Muscle of leg (tissue), 16 donors: ENCODE measurements at places on chromosomes 11 and 22. TPM values are rescaled to one million over a fixed set of nuclear protein-coding genes. Genes with fewer than 3 reads are reported as not detected.
A peak's percentile ranks its signal among the peaks of the same experiment; 100 is the strongest.

RAC2 gene
- polyA plus RNA-seq = 8.9 TPM

GRCh38 chr11:70341881-70342429 lies 56.4 kb upstream of the CTTN start:
- no peak overlapping the region for H3K4me3 ChIP-seq
- peaks cover 64% of the 10 kb centered on the region for H3K36me3 ChIP-seq

GRCh38 chr11:45899448-45900174 lies 7.5 kb downstream of the FREY1 start:
- peaks cover 30% of the 10 kb centered on the region for H3K36me3 ChIP-seq
- peak overlapping the region; percentile 80 for H3K27ac ChIP-seq
- H3K27me3 ChIP-seq = peaks cover 10% of the 10 kb centered on the region
- peaks cover 67% of the 10 kb centered on the region for H3K4me1 ChIP-seq

DNA sequence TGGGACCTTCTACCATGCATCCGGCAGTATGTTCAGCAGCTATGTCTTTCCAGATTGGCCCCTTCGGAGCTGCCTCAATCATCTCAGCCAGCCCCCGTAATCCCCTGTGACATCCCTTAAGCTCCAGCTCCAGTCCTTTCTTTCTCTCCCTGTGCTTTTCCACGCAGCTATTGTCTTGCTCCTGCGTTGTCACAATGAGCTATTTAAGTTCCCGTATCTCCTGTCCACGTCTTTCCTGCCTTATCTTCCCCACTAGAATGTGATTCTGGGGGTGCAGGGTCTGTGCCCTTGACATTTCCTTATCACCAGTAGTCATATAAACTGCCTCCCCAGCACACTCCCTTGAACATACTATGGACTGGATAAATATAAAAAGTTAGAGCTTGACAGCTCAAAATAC lies 5.1 kb upstream of the ETS1 start:
- H3K4me3 ChIP-seq = no peak overlapping the region
- DNase-seq = no peak
- peaks cover 1% of the 10 kb centered on the region for H3K4me1 ChIP-seq
- H3K27ac ChIP-seq = no peak overlapping the region
- peaks cover 18% of the 10 kb centered on the region for H3K27me3 ChIP-seq

VSTM5 gene
- polyA plus RNA-seq = 0.16 TPM

DNA sequence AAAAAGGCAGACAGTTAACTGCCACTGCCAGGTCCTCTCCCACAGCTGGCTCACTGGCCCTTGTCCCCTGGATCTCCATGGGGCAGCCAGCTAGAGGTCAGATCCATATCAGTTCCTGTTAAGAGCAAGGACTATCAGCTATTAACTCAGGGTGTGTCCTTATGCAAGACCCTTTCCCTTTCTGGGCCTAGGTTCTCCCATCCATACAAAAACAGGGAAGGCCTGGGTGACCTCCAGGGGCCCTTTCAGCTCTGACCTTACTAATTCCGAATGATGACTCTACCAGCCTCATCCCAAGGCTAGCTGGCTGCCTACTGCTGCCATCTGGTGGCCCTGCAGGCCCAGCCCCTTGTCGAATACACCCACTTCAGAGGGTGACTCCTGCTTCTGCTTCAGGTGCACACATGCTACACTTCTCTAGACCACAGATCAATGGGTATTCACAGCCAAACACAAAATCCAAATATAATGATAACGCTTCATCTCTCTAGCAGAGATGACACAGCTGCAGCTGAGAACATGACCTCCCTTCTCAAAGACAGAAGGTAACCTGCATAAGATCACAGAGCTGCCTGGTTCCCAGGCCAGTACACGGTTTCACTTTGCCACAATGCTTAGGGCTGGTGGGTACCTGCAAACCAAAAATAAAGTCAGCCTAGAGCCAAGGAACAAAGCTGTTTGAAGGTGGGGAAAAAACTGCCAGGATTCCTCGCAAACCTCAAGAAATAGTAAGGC lies 34.1 kb downstream of the SERGEF start:
- no peaks in the 10 kb centered on the region for H3K27me3 ChIP-seq
- H3K4me3 ChIP-seq = no peak overlapping the region
- peak; percentile 40 for DNase-seq

APOA1 gene
- 3.2 TPM for polyA plus RNA-seq

- H3K27me3 ChIP-seq = peaks cover 21% of the 10 kb centered on the region
- H3K36me3 ChIP-seq = no peaks in the 10 kb centered on the region
- no peak overlapping the region for H3K27ac ChIP-seq
- DNase-seq = no peak
- peaks cover 9% of the 10 kb centered on the region for H3K4me1 ChIP-seq
These were observed 491.1 kb downstream of the OPCML start for GRCh38 chr11:133041181-133041580.

PIH1D2 gene
- 1.4 TPM for polyA plus RNA-seq

BIK gene
- polyA plus RNA-seq = not detected

DNA sequence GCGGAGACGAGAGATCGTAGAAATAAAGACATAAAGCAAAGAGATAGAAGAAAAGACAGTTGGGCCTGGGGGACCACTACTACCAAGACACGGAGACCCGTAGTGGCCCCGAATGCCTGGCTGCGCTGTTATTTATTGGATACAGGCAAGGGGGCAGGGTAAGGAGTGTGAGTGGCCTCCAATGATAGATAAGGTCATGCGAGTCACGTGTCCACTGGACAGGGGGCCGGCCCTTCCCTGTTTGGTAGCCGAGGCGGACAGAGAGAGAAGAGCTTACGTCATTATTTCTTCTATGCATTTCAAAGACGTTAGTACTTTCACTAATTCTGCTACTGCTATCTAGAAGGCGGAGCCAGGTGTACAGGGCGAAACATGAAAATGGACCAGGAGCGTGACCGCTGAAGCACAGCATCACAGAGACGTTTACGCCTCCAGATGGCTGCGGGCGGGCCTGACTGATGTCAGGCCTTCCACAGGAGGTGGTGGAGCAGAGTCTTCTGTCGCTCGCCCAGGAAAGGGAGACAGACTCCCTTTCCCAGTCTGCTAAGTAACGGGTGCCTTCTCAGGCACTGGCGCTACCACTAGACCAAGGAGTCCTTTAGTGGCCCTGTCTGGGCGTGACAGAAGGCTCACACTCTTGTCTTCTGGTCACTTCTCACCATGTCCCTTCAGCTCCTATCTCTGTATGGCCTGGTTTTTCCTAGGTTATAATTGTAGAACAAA lies 24.8 kb downstream of the PPP6R2 start:
- H3K27me3 ChIP-seq = no peaks in the 10 kb centered on the region
- peaks cover 13% of the 10 kb centered on the region for H3K36me3 ChIP-seq
- DNase-seq = no peak
- no peak overlapping the region for H3K4me3 ChIP-seq
- no peak overlapping the region for H3K27ac ChIP-seq
- H3K4me1 ChIP-seq = no peaks in the 10 kb centered on the region

- H3K36me3 ChIP-seq = peaks cover 88% of the 10 kb centered on the region
- no peaks in the 10 kb centered on the region for H3K4me1 ChIP-seq
- no peak overlapping the region for H3K27ac ChIP-seq
- H3K27me3 ChIP-seq = no peaks in the 10 kb centered on the region
- no peak for DNase-seq
These were observed 14.1 kb downstream of the DERL3 start for GRCh38 chr22:23824476-23825245.

CBY1 gene
- polyA plus RNA-seq = 43.7 TPM

GRCh38 chr11:69486056-69486772 lies 4.8 kb downstream of the LINC01488 start:
- no peak overlapping the region for H3K4me3 ChIP-seq
- no peaks in the 10 kb centered on the region for H3K36me3 ChIP-seq
- DNase-seq = no peak
- peak overlapping the region; percentile 21 for H3K27ac ChIP-seq
- H3K27me3 ChIP-seq = peaks cover under 1% of the 10 kb centered on the region

DNA sequence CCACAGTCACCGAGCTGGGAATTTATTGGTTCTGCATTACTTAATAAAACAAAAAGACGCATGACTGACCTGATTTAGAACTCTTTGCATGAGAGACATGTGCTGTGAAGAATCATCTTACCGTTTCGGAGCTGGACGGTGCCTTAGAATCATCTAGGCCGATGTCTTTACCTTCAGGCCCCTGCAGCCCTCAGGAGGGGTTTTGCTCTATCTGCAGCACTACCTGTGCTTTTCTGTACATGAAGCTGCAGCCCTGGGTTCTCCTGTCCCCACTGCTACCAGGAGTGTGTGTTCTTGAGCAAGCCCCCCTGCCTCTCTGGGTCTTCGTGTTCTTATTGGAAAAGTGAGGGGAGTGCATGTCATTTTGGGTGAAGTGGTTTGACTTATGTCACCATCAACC lies 94.0 kb upstream of the OR4B1 start:
- no peaks in the 10 kb centered on the region for H3K36me3 ChIP-seq
- no peaks in the 10 kb centered on the region for H3K27me3 ChIP-seq
- H3K27ac ChIP-seq = no peak overlapping the region
- H3K4me1 ChIP-seq = no peaks in the 10 kb centered on the region
- DNase-seq = no peak

CCDC89 gene
- polyA plus RNA-seq = 1.9 TPM

DNA sequence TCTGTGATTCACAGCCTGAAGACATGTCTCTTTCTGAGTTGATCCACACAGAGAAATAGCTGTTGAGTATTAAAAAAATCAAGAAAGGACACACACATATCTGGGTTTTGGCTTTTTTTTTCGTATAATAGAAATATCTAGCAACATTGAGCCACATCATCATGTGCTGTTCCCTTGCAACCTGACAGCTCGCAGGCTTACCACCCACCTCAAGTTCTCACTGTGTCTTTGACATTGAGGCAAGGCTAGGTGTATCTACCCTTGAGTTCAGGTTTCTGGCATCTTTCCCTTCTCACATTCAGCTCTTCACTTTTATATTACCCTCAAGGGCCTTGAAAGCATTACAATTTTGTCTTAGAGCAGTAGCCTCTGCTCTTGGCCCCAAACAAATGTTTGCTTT lies 490.3 kb upstream of the KIRREL3 start:
- no peak overlapping the region for H3K4me3 ChIP-seq
- H3K36me3 ChIP-seq = no peaks in the 10 kb centered on the region
- DNase-seq = no peak
- H3K27ac ChIP-seq = no peak overlapping the region
- no peaks in the 10 kb centered on the region for H3K4me1 ChIP-seq
- H3K27me3 ChIP-seq = no peaks in the 10 kb centered on the region

- H3K36me3 ChIP-seq = no peaks in the 10 kb centered on the region
- no peaks in the 10 kb centered on the region for H3K27me3 ChIP-seq
- H3K4me3 ChIP-seq = no peak overlapping the region
- no peak for DNase-seq
These were observed 35.1 kb upstream of the CYP2R1 start for GRCh38 chr11:14927146-14927545.

DNA sequence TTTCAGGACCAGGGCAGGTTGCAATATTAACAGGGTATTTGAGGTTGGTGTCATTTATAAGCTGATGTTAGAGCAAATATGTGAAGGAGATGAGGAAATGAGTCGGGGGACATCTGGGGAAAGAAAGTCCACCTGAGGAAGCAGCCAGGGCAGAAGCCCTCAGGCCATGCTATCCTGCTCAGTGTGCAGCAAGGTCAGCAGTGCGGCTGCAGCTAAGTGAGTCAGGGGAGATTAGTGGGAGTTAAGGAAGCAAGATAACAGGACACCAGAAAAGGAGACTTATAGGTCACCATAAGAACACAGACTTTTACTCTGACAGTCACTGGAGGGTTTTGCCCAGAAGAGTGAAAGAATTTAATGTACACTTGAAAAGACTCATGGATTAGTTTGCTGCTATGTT lies 468.9 kb downstream of the NTM start:
- no peaks in the 10 kb centered on the region for H3K27me3 ChIP-seq
- no peak overlapping the region for H3K27ac ChIP-seq
- H3K4me3 ChIP-seq = no peak overlapping the region
